ENCODE measurements at places on chromosomes 2 and 18.

DNA sequence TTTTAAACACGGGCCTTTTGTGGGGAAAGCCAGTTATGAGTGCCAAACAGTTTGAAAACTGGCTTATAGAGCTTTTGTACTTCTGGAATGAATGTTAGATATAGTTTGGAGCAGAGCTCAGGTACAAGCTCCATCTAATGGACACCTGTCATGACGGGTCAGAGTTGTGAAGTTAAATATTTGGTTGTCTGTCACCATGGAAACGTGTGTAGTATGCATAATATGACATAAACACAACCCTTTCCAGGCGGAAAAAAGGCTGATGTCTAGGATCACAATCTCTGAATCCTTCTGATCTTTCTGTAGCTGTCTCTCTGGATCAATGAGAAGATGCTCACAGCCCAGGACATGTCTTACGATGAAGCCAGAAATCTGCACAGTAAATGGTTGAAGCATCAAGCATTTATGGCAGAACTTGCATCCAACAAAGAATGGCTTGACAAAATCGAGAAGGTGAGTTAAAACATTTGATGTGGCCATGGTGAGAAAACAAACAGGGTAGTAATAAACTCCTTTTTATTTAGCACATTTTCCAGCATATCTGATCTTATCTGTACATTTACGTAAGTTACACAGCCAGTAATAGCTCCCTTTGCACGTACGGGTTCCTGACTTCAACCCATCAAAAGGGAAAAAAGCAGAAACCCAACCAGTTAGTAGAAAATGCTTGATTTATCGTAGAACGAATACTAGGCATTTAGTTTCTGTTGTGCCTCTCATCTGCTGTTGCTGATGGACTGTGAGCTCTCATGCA, 80.6 kb upstream of the EML6 start:
- DNase-seq = no peak

DNA sequence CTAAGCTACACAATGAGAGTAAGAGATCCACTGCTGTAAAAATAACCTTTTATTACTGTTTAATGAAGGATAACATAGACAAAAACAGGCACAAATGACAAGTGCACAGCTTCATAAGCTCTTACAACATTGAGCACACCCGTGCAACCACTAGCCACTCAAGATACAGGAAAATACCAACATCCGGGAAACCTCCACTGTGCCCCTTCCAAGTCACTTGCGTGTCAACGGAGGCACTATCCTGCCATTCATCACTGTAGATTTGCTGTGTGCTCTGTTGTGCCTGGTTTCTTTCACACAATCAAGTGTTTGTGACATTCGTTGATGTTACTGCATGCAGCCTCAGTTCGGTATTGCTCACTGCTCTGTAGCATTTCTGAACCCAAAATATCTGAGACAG, 292.9 kb upstream of the MYT1L start:
- DNase-seq = no peak

GRCh38 chr18:12639990-12640880, 17.7 kb downstream of the SPIRE1 start:
- no peak for DNase-seq

DNA sequence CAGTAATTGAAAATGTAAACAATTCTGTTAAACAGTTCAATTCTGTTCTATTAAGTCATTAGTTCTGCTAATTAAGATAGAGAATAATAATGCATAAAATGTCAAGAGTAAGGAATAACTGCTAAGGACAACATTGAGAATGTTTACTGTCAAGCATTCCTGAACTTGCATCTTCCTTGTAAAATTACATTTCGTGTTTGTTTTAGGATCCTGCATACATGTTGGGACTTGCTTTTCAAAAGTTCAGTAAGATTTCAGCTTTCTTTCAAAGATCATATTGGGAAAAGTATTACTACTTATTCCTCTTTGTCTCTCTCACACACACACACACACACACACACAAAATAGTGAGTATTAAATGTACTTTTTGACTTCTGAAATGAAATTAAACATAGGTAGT, 20.5 kb downstream of the DYNC1I2 start:
- DNase-seq = no peak

DNA sequence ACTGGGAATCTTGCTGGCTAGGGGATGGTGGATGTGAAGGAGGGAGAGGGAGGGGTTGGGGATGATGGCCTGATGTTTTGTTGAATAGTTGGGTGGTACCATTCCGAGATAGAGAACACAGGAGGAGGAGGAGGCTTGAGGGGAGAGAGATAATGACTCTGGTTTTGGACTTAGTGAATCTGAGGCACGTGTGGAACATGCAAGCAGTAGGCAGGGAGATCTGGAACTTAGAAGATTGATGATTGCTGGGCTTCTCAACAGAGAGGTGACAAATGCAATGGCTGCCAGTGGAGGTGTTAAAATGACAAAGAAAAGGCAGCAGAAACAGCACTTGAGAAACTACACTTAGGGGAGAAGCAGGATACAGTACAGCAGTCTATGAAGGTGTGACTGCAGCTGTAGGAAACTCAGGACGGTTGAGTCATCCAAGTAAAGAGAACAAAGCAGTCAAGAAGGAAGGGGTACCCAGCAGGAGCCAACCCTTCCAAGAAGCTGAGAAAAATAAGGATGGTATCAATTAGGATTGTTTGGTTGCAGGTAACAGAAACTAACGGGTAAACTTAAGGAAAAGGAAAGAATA, 221.4 kb upstream of the FBXO11 start:
- DNase-seq = no peak

DNA sequence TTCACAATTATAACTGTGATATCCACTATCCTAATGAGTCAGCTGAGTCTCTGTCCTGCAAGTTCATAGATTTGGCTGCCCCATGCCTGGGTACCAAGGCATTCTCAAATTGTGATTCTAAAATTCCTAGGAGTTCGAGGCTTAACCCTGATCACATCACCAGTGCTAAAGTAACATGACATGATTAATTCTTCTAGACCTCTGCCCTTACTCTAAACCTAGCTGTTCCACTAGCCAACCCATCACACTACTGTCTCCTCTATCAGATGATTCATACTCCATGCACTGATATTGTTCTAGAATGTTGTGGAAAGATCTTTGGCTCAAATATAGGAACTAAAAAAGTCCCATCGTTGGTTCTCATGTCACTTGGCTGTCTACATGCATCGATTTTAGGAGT, 487.6 kb downstream of the PIK3C3 start:
- DNase-seq = no peak

DNA sequence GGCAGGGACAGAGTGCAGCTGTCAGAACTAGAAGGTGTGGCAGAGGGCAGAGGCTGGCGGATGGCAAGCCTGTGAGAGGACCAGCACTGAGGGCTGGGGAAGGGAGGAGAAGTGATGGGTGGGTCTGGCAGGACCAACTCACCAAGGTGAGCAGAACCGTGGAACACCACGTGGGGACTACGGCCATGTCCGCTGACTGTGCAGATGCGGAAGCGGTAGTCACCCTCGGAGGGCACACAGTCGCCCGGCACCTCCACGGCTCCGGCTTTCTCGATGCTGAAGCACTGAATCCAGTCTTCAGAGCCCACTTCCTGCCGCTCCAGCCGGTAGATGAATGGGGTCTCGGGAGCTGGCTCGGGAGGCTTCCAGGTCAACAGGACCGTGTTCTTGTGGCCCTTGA, 4.2 kb downstream of the OBSL1 start:
- DNase-seq = no peak

- no peak for DNase-seq
These were observed 77.7 kb upstream of the CYP1B1 start for GRCh38 chr2:38153476-38154135.

GRCh38 chr2:230942920-230943896, 18.2 kb upstream of the GPR55 start:
- DNase-seq = peak; percentile 42

GRCh38 chr2:109372171-109372568, 241.6 kb downstream of the SEPTIN10 start:
- DNase-seq = no peak

DNA sequence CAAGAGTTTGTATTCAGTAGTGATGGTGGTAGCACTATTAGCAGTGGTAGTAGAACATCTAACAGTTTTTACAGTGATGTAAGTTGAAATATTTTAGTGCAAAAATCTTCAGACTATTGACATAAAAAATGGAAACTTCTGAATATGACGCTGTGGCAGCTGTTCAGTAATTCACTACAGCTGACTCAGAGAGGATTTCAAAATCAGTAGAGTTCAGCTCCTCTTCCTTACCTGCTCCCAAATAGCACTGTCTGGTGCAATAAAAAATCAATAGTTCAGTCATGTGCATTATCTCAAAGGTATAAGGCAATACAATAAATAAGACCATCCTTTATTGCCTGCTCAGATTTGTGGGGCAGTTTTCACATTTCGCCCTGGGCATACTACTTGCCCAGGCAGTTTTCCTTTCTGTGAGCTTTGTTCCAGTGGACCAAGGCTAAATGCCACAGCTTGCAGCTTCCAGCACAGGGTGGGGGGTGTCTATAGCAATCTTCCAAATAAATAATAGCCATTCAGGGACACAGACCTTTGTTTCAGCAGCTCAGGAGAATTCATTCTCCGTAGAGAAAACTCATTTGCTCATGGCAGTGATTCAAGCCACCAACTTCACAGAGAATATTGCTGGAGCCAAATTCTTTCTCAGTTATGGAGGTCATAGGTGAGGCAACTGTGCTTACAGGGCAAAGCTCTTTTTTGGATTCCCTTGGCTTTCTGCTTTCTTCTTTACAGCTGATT, 33.9 kb upstream of the GORASP2 start:
- DNase-seq = no peak

DNA sequence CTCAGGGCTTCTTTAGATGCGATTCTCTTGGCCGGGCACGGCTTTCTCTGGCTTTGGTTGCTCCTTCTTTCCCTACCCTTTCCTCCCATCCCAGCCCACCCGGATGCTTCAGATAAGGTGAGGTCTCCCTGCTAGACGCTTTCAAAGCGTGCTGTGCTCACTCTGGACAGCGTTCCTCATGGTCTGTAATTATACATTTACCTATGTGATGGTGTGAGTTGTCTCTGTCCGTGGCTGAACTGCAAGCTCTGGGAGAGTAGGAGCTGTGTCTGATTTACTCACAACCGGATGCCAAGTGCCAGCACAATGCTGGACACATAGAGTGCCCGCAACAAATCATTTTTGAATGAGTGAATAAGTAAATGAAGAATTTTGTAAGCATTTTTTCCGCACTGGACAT, 26.8 kb upstream of the PNPT1 start:
- no peak for DNase-seq

DNA sequence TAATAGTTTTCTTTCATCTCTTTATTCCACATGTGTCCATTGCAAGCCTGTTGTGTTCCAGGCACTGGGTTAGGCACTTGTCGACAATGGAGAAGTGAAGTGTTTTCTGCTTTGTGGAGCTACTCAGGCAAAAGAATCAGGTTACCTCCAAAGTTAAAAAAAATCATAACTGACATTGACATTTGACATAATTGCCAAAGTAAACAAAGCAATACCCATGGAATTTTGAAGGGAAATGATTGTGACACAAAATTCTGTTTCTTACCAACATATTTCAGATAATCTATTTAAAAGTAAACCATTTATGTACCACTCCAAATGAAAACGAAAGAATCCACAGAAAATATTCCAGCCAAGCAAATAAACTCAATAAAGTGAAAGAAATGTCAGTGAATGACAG, 6.4 kb upstream of the TGFA start:
- no peak for DNase-seq

- DNase-seq = no peak
These were observed 1.1 kb downstream of the HK2 start for GRCh38 chr2:74834792-74835755.

DNA sequence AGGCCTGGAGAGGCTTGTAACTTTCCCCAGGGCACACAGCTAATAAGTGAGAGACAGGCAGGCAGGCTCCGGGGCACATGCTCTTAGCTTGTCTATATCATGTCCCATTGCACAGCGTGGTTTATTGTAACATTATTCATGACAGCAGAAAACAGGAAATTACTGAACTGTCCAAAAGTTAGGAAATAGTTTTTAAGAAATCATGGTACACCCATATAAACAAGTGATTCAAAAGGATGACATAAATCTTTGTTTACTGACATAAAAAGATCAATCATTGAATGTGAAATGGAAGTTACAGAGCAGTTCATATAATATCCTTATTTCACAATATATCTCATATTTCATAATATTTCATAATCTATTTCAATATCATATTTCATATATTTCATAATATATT, 34.3 kb upstream of the TXNDC2 start:
- DNase-seq = no peak

- DNase-seq = no peak
These were observed 5.8 kb upstream of the DUSP2 start for GRCh38 chr2:96150791-96151594.

DNA sequence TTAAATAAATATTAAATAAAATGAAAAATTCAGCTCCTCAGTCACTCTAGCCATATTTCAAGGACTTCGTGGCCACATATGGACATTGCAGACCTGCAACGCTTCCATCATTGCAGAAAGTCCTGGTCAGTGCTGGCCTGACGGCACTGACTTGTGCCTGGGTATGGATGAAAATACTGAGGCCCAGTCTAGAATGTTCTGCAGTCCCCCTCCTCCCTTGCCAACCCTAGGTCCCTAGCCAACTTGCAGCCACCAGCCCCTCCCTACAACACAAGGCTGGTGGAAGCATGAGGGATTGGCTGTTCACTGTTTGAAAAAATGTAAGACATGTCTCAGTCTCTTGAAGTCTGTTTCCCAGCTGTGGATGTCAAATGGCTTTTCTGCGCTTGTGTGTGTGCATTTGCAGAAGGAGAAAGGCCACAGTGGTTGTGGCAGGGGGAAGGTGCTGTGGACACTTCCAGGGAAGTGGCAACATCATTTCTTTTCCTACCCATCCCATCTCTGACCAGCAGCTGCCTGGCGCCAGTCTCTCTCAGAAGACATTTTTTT, 9.9 kb downstream of the IGFBP5 start:
- DNase-seq = no peak

GRCh38 chr2:191010887-191011885, 2.8 kb downstream of the STAT1 start:
- DNase-seq = no peak

DNA sequence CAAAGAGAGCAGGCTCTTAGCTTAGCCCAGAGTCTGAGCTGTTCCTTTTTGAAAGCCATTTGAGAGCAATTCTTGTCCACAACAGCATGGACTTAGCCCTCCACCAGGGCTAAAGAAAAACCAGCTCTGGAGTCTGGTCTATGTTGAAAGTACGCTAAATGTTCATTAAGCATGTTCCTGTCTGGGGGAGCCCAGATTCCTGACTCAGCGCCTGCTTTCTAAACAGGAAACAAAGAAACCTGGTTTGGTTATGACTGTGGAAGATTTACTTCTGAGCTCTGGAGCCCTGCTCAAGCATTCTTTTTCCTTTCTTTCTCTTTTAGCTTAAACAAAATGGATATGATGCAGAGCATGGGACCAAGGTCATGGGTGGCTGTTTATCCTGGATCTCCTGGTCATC, 279.8 kb downstream of the RBM43 start:
- no peak for DNase-seq

- DNase-seq = peak; percentile 93
These were observed 351.0 kb upstream of the POU3F3 start for GRCh38 chr2:104502901-104503300.

DNA sequence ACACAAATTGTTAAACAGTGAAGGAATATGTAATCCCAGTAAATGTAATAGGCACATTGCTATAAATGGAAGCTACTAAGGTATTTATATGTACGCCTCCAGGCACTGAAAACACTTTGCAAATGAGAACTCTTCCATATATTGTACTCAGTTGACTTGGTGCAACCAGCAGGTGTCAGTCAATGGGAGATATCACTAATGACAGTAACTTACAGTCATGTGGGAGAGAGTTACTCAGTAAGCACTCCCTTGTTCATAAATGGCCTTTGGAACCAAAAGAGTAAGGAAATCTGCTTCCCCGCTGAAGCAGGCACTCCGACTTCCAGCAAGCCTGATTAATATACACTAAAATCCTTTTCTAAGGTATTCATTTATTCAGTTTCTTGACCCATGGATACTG, 5.9 kb downstream of the MDH1 start:
- DNase-seq = no peak

Data from head of caudate nucleus (tissue), 42 donors.